Kidney epithelial cell (primary cell): ENCODE measurements at places on chromosomes 11 and 22. TPM values are rescaled to one million over a fixed set of nuclear protein-coding genes. Genes with fewer than 3 reads are reported as not detected.

DNA sequence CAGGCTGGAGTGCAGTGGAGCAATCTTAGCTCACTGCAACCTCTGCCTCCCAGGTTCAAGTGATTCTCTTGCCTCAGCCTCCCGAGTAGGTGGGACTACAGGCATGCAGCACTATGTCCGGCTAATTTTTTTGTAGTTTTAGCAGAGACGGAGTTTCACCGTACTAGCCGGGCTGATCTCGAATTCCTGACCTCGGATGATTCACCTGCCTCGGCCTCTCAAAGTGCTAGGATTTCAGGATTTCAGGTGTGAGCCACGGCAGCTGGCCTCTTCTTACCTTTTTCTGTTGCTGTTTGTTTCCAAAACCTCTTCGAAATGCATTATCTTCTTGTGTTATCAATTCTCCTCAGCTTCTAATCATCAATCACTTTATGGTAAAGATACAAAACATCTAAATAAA, 22.1 kb upstream of the TMEM135 start:
- no peak for DNase-seq

GRCh38 chr22:23649071-23649501, 17.0 kb upstream of the DRICH1 start:
- DNase-seq = no peak

DNA sequence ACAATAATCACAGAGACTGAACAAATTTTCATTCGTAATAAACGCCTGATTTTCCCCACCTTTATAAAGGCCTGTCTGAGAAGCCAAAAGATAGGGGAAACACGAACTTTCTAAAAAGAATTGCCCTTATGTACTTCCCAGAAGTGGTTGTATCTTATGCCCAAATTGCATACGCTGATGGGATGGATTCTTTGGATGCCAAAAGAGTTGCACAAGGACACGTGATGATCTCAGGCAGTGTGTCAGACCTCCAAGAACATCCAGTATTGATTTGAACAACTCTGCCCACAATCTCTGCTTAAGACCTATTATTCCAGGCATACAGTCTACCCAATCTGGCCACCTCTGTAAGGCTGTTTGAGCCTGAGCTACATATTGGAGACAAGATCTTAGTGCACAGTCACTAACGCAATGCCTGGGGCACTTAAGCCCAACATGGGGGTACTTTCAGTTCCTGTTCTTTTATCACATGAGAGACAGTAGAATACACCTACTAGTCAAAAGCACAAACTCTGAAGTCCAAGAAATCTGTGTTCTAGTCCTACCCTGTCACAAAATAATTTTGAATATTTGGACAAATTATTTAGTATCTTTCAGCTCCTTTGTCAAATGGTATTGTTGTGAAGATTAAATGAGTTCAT, 38.9 kb downstream of the OR10A6 start:
- DNase-seq = no peak

- DNase-seq = no peak
These were observed 20.0 kb upstream of the TALDO1 start for GRCh38 chr11:727281-727701.

- DNase-seq = no peak
These were observed 1.4 kb downstream of the CDC42BPG start for GRCh38 chr11:64842851-64843685.

The DUSP8 gene
- 7.6 and 19.2 TPM in 2 replicates for total RNA-seq

- DNase-seq = no peak
These were observed 44.9 kb upstream of the RBFOX2 start for GRCh38 chr22:36073476-36073875.

The SLCO2B1 gene
- 0.21 and 1.7 TPM in 2 replicates for total RNA-seq

DNA sequence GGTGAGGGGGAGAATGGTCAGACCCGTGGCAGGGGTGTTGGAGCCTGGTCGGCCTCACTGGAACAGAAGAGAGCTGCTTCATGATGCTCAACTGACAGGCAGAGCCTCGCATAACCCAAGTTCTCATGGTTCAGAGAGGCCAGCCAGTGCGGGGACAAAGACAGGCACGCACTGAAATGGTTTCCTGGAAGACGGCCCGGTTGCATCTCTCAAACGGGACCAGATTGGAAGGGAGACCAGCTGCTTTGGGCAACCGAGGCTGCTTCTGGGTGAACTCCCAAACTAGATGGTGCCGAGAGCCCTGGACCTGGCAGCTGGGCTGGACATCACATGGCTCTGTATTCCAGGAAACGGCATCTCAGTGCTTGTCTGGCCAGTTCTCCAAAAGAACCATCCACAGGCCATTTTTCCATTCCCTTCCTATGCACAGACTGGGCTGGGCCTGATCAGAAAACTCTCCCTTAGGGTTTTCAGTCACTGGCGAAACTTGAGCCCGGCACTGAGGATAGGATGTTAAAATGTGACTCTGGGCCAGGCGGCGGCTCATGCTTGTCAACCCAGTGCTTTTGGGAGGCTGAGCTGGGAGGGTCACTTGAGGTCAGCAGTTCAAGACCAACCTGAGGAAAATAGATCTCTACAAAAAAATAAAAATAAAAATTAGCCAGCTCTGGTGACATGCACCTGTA, 80.1 kb upstream of the PRODH start:
- no peak for DNase-seq

- peak; percentile 93 for DNase-seq
These were observed 89.3 kb downstream of the ARHGAP42 start for GRCh38 chr11:100776212-100776896.

DNA sequence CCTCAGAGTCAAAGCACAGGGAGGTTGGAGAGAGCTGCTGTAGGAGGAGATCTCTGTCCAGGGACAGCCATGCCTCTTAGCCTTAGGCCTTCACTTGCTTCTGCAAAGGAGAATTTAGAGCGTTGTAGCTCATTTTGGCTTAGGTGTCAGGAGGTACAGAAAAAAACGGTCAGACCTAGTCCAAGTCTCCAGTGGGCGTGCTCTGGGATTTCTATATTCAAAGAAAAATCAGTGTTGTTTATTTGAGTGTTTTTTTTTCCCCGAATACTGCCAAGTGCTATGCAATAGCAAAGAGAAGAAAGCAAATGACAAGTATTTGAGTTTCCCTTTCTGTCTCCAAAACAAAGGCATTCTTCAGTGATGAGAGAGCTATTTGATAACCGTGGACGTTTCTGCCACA, 22.7 kb upstream of the OPCML start:
- no peak for DNase-seq

- DNase-seq = peak; percentile 35
These were observed 229.0 kb upstream of the ZC3H12C start for GRCh38 chr11:109864151-109864661.

DNA sequence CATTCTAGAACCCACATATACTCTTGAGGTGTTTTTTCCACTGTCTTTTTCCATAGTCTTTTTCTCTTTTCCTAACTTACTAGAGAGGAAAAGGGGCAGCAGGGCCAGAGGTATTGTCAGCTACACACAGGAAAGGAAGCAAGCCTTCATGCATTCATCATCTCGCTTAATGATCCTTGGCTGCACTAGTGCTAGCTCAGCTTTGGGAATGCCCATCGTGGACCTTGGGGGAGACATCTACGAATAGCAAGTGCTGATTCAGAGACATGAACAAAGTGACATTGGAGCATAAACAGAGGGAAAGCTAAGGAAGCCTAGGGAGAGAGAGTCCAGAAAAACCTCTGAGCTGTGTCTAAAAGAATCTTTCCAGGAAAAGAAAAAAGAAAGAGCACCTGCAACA, 466.3 kb upstream of the ARHGAP42 start:
- DNase-seq = peak; percentile 41

DNA sequence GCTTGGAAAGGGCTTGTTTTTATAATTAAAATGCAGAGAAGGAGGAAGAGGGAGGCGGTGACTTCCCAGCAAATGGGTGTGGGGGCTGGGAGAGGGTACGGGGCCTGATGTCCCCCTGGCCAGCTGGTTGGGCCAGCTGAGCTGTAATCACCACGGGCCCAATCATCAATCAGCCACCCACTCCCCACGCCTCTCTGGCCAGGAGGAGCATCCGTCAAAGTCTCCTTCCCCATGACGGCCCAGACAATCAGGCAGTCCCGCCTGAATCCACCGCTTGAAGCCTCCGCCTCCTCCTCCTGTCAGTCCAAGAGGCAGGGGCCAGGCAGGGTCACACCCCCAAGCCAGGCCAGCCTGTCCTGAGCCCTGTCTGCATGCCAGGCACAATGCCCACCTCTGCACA, 13.3 kb upstream of the CABP7 start:
- no peak for DNase-seq

The OR5B21 gene
- not detected in 2 replicates for total RNA-seq

- no peak for DNase-seq
These were observed 28.9 kb downstream of the SLC22A12 start for GRCh38 chr11:64619811-64620380.

DNA sequence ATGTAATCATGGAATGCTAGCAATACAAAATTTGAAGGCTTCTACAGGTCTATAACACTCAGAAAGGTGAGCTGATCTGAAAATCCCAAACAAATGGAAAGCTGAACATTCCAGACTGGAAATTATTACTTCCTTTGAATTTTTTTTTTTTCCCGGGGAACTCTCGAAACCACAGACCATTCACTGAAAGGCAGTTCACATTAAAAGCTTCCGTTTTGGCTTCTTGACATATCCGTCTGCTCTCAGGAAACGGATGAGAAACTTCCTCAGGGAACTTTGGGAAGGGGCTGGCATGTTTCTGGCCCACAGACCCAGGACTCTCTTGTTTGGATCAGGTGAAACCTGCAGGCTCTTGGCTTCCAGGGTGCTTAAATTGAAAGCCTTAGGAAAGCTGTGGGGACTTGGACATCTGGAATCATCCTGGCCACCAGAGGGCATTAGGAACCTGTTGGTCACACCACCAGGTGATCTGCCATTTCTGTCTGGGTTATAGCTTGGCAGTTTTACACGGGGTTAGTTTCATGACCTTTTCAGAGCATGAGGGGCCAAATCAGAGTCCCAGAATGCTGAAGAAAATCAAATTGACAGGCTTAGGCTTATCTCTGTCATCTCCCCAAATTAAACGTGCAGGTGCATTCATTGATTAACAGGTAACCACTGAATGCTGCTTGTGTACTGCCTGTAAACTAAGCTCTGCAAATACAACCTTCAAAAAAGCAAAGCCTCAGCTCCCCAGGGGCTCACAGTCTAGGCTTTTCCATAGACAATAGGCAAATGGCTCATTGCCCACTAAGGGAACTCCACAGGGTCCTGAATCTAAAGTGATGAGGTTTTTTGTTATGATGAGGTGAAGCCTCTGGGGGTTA, 22.7 kb upstream of the GRAMD1B start:
- DNase-seq = no peak

DNA sequence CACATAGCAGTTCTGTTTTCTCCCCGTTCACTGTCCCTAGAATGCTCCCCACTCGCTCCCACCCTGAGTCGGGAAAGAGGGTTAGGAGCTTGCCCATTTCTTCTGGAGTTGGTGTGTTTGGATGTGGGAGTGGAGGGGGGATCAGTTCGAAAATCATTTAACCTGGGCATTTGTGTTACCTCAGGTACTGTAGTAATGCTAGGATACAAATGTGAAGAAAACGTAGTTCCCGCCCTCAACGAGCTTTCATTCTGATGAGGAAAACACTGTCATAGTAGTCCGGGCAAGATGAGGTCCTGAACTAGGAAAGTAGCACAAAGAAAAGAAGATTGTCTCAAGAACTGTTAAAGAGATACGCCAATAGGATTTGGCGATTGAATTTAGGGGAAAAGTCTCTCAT, 539 bp downstream of the SDHD start:
- no peak for DNase-seq

DNA sequence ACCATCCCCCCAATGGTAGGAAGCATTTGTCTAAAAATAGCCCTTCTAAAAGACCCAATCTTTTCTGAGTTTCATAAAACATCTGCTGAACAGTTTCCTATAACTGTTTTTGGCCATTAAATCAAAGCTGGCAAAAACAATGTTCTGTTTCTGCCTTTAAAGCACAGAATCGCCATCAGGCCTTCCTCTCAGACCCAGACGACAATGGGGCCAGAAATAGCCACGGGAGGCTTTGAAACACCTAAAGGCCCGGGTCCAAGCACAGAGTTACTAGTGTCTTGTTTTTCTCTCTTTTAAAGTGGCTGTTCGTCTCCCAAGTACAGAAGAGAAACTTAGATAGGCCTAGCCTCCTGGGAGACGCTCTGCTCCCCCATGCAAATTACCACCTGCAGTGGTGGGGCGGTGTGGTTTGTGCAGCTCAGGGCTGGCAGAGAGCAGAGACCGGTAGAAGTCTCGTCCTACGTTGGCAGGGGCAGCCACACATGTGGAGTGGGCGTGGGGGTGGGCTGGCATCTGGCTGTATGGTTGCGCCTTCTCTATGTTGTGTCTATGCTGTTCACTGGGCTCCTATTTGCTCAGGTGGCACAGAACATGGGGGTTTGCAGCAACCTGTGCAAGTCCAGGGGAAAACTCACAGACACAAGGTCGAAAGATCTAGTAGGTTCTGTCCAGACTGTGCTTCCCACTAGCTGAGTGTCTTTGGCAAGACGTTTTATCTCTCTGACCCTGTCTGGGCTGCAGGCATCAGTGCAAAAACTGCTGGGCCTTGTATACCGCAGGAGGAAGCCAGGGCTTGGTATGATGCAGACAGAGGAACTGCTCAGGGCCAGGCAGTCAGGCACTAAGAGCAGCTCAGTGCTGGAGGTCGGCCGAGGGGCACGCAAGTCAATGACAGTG, 23.6 kb upstream of the ETS1 start:
- DNase-seq = no peak

DNA sequence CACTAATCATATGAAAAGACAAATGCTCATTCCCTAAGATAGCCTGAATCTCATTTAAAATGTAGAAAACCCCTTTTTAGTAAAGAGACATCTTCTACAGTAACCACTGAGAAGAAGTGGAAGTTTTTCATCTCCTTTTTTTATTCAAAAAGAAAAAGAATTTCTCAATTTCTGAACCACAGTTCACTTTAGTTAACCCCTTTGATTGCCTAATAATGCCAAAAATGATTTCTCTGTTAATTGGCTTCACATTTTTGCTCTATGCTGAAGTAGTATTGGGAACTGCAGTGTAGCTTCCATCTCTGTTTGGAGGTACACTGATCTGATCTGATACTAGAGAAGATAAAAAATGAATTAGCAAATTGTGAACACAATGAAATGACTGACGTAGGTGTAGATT, 58.3 kb downstream of the CD44 start:
- no peak for DNase-seq

The UPB1 gene
- total RNA-seq = not detected in 2 replicates

GRCh38 chr11:132112846-132113245, 742.4 kb downstream of the NTM start:
- DNase-seq = no peak

- DNase-seq = no peak
These were observed 199.2 kb downstream of the IGLL1 start for GRCh38 chr22:23380911-23381310.

DNA sequence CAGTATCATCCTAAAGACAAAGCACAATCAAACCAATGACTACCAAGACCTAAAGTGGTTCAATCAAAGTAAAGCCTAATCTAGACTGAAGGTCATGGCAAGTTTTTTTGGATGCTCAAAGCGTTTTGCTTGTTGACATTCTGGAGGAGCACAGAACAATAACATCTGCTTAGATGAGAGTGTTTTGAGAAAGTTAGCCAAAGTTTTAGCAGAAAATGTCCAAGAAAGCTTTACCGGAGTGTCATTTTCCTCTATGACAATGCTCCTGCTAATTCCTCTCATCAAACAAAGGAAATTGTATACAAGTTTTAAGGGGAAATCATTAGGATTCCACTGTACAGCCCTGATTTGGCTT, 256.9 kb upstream of the FAT3 start:
- no peak for DNase-seq

GRCh38 chr11:47669856-47670255, 27.5 kb upstream of the MTCH2 start:
- DNase-seq = no peak

The PRODH gene
- 1.9 and 5.2 TPM in 2 replicates for total RNA-seq
